ENCODE measurements at places on chromosomes 3 and 15. TPM values are rescaled to one million over a fixed set of nuclear protein-coding genes. Genes with fewer than 3 reads are reported as not detected.

The GOLGA6A gene
- not detected for total RNA-seq

The NPAP1 gene
- total RNA-seq, result 0.49 TPM

The THSD4 gene
- 3.0 TPM for total RNA-seq

The HYKK gene
- total RNA-seq, result 0.49 TPM

The FAN1 gene
- total RNA-seq, result 21.6 TPM

The SI gene
- total RNA-seq, result not detected

The PDZRN3 gene
- 28.0 TPM for total RNA-seq

The TRANK1 gene
- total RNA-seq, result 8.1 TPM

The MAGEL2 gene
- 2.0 TPM for total RNA-seq

The FBXL2 gene
- total RNA-seq, result 43.8 TPM

The PXK gene
- total RNA-seq, result 20.4 TPM

The USP3 gene
- 58.0 TPM for total RNA-seq

The CHDH gene
- total RNA-seq, result 1.2 TPM

The ROBO2 gene
- 253 TPM for total RNA-seq

The AMIGO3 gene
- total RNA-seq, result 0.25 TPM

The TTBK2 gene
- total RNA-seq, result 33.9 TPM

The TRPM1 gene
- not detected for total RNA-seq
